Right renal cortex interstitium (tissue), 3 donors: ENCODE measurements at places on chromosomes 7 and 10. TPM values are rescaled to one million over a fixed set of nuclear protein-coding genes. Genes with fewer than 3 reads are reported as not detected.

Gene FAM25C
- not detected for polyA plus RNA-seq

Gene PDE6C
- 0.40 TPM for polyA plus RNA-seq

Gene NPC1L1
- polyA plus RNA-seq: 2.1 TPM

Gene CTTNBP2
- 32.1 TPM for polyA plus RNA-seq

Gene KLF6
- polyA plus RNA-seq: 45.5 TPM

Gene HILPDA
- polyA plus RNA-seq: 17.8 TPM

Gene PRKCQ
- polyA plus RNA-seq: 18.1 TPM

Gene C10orf105
- polyA plus RNA-seq: 0.04 TPM

Gene SORCS3
- polyA plus RNA-seq: 4.1 TPM

Gene CALCR
- 1.3 TPM for polyA plus RNA-seq

Gene NKX2-3
- not detected for polyA plus RNA-seq

Gene SPDYE2
- 1.1 TPM for polyA plus RNA-seq

Gene NEUROD6
- polyA plus RNA-seq: not detected

Gene CACUL1
- polyA plus RNA-seq: 24.6 TPM

Gene EIF5AL1
- 0.96 TPM for polyA plus RNA-seq

Gene RNLS
- 17.6 TPM for polyA plus RNA-seq

Gene ZNF503
- polyA plus RNA-seq: 55.4 TPM

Gene SPDYE18
- 0.67 TPM for polyA plus RNA-seq

Gene SYT15
- polyA plus RNA-seq: 6.3 TPM

Gene KAZALD1
- 11.0 TPM for polyA plus RNA-seq

Gene CCL26
- not detected for polyA plus RNA-seq

Gene MMRN2
- 26.1 TPM for polyA plus RNA-seq

Gene GPC2
- 7.3 TPM for polyA plus RNA-seq

Gene ZNF479
- not detected for polyA plus RNA-seq

Gene CYP3A7
- 1.1 TPM for polyA plus RNA-seq

Gene NAT16
- polyA plus RNA-seq: not detected

Gene DENND2A
- 37.4 TPM for polyA plus RNA-seq

Gene MXI1
- 45.9 TPM for polyA plus RNA-seq

Gene LOXL4
- polyA plus RNA-seq: 4.9 TPM

Gene MEIG1
- 1.3 TPM for polyA plus RNA-seq

Gene NUTM2B
- polyA plus RNA-seq: 1.4 TPM

Gene VIPR2
- polyA plus RNA-seq: 2.6 TPM

Gene GPNMB
- polyA plus RNA-seq: 31.8 TPM

Gene SYNPO2L
- 0.24 TPM for polyA plus RNA-seq

Gene CALHM3
- polyA plus RNA-seq: not detected

Gene LIPK
- polyA plus RNA-seq: not detected

Gene LRRN3
- polyA plus RNA-seq: 4.3 TPM

Gene CTAGE6
- polyA plus RNA-seq: 0.15 TPM

Gene GIMAP6
- 18.0 TPM for polyA plus RNA-seq

Gene PPP1R17
- polyA plus RNA-seq: not detected

Gene TMUB1
- polyA plus RNA-seq: 26.4 TPM

Gene ZNF365
- polyA plus RNA-seq: 0.33 TPM

Gene LRRC18
- polyA plus RNA-seq: 0.17 TPM

Gene CFAP69
- polyA plus RNA-seq: 16.9 TPM

Gene PIK3AP1
- 5.7 TPM for polyA plus RNA-seq

Gene RABGEF1
- polyA plus RNA-seq: 31.6 TPM

Gene GCK
- polyA plus RNA-seq: 3.6 TPM

Gene BTBD16
- polyA plus RNA-seq: 1.6 TPM

Gene LLCFC1
- polyA plus RNA-seq: 0.33 TPM
